ENCODE measurements at places on chromosomes 2 and 18.

DNA sequence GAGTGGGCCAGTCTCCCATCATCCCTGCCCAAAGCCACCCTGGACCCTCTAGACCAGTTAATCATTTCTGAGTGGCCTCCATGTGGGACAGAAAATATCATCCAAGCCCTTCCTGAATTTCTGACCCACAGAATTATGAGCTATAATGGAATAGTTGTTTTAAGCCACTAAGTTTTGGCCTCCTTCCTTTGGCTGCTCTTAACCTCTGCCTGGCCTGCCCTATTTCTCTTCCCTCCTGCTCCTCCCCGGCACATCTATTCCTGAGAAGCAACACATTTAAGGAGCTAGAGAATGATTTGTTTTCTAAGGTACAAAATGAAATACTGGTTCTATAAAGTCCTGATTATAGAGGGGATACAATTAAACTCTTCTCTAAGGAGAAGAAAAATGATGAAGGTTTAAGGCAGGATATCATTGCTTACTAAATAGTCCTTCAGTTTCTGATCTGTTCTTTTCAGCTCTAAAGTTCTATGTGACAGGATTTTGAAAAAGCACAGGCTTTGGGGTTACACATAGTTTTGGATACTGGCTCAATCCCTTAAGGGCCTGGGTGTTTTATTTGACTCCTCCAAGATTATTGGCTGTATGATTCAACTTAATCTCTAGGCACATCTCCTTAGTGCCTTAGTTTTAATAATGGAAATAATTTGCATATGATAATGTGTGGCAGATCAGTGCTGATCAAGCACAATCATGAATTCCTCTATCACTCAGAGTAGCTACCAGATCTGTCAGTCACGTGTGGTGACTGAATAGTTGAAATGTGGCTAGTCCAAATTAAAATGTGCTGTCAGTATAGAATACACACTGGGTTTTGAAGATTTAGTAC lies 240.3 kb downstream of the VAPA start:
- DNase-seq, result no peak

- peak; percentile 23 for DNase-seq
Measured at GRCh38 chr2:61434314-61434713, 36.6 kb downstream of the USP34 start.

GRCh38 chr2:63790906-63791305 lies 50.8 kb upstream of the UGP2 start:
- DNase-seq, result peak; percentile 97

DNA sequence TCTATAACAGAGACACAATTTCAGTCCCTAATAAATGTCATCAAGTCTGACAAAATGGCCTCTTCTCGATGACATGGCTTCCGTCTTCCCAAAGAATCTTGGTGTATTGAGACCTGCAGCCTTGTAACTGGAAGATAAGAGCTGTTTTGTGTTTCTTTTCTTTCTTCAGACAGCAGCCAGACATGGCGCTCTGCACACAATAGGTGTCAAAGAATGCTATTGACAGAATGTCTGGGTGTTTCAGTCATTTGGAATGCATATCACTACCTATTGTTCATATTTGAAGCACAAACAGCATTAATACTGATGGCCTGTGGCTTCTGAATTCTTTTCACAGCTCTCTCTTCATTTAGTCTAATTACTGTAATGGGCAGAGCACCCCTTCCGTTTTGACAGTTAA lies 344.8 kb downstream of the RPRM start:
- DNase-seq, result no peak

DNA sequence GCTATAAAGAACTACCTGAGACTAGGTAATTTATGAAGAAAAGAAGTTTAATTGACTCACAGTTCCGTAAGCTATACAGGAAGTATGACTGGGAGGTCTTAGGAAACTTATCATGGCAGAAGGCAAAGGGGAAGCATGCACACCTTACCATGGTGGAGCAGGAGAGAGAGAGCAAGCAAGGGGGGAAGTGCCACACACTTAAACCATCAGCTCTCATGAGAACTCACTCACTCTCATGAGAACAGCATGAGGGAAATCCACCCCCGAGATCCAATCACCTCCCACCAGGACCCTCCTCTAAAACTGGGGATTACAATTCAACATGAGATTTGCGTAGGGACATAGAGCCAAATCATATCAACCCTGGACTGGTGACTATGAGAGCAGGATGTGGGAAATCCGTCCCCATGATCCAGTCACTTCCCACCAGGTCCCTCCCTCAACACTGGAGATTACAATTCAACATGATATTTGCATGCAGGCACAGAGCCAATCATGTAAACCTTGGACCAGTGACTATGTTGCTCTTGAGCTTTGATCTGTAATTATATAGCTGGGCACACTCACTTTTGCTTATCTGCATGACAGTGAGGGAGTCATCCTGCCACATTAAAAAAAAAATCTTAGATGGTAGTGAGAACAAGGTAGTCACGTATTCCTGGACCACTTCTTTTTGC lies 12.9 kb downstream of the ADAM23 start:
- DNase-seq, result no peak

- DNase-seq, result no peak
Measured at GRCh38 chr18:59706499-59706898, 9.3 kb upstream of the CCBE1 start.

- DNase-seq, result no peak
Measured at GRCh38 chr18:66641056-66641455, 37.2 kb upstream of the CDH19 start.

DNA sequence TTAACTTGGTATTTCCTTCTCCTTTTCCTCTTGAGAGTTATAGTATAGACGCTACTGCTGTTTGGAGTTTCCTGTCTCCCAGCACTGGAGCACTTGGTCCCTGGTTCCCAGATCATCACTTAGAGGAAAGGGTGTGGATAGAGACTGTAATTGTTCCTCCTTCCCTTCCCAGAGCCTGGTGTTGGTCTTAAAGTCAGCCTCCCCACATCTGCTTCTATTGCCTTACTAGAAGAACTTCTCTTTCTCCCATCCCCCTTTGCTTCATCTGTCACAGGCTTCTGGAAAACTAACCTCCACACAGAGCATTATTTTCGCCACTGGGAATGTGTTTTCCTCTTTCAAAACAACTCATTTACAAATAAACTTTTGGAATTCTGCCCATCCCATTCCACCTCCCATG lies 131.0 kb downstream of the CCDC85A start:
- peak; percentile 1 for DNase-seq

DNA sequence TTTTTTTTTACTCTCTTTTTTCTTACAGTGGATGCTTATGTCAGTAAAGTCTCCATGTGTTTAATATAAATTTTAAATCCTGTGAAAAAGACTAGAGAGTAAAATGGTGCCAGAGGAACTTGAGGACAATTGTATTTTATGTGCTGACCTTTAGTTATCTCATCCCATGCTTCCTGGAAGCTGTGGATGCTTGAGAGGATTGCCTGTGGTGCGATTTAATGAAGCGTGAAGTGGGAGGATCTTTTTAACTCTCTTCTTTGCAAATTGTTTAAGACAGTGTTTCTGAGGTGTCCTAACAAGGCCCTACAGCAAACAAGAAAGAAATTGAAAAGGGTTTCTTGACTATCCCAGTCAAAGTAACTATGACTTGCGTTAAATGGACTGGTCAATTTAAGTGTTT lies 84.2 kb downstream of the DTNA start:
- DNase-seq, result no peak

DNA sequence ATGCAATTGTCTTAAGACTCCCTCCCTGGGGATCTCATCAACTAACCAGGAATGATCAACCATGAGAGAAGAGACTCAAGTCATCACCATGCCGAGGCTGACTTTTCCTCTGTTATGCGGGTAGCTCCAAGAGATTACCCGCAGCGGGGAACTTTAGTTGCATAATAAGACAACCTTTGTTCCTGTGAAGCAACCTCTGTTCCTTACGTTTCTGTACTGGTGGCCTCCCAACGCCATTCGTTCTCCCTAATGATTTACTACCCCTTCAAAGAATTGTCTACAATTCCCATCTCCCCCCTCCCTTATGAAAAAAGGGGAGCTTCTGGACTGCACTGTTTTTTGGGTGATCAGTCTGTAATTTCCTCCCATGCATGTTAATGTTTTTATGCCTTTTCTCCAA lies 66.1 kb upstream of the LRPPRC start:
- DNase-seq, result no peak

- no peak for DNase-seq
Measured at GRCh38 chr2:190158798-190159434, 96.4 kb upstream of the MSTN start.

GRCh38 chr2:67660871-67661270 lies 263.7 kb downstream of the ETAA1 start:
- DNase-seq, result peak; percentile 28

DNA sequence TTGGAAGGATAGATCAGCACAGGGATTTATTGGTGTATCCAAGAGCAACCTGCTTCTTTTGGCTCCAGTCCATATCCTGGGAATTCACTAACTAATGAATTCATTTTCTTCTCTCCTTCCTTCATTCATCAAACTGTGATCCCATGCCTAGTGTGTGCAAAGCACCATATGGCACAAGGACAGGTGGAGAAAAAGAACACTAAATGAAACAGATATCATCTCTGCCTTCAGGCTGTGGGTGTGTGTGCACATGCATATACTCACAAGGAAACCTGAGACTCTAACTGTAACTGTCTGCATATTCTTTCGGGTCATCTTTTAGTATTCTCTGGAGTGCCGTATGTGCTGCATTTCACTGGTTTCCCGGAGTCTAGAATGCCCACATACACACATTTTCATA lies 20.2 kb downstream of the TNP1 start:
- DNase-seq, result no peak

- no peak for DNase-seq
Measured at GRCh38 chr2:16382451-16382850, 283.2 kb downstream of the CYRIA start.

- peak; percentile 60 for DNase-seq
Measured at GRCh38 chr2:208062113-208062512, 36.8 kb upstream of the PLEKHM3 start.

DNA sequence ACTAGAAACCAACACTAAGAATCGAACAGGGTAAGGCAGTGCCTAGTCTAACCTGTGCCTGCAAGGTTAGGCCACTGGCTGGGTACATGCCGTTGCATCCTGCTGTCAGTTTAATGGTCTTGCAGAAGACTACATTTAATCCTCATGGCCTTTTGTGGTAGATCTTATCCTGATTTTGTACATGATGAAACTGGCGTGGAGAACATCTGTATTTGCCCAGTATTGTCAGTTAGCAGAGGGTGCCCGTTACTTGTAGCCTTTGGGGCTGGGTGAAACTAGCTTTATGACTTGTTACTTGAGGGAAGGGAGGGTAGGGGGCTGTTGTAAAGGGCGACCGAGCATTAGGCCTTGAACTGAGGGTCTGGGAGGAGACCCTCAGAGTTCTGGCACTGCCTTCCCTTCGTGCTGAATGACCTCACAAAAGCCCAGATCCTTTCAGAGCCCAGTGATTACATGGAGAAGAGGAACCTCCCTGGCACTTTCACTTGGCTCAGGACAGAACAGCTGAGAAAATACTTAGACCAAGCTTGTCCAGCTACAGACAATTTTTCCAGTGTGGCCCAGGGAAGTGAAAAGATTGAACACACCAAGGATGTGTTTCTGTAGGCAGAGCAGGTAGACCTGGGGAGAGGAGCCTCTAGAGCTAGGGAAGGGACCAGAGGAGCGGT lies 19.5 kb downstream of the SLC20A1 start:
- no peak for DNase-seq

DNA sequence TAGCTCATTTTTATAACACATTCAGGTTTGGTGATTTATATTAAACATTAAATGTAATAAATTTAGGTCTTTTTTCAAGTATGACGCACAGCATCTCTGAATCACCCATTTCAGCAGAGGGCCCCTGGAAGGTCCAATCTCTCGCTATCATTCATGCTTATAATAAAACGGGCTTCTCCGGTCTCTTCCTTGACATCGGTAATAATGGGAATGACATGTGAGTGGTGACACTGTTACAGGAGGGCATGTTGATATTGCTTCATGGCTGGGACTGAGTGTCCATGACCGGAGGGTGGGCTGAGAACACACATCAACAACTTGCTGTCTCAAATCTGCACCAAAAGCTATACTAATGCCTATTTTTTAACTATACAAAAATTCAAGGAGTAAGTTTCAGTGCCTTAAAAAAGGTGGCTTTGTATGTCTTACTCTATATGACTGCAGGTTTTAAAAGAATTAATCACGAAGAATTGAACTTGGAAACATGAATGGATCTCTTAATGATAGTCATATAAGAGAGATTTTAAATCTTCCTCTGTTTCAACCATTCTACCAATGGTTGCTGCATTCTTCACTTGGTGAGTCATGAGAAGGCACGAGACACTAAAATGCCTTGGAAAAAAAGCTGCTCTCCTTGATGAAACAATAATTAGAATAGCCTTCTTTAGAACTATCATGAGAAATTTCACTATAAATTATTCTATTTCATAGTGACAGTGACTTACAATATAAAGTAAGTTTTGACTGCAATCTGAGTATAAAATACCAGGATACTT lies 101.9 kb upstream of the NRP2 start:
- DNase-seq, result peak; percentile 34

DNA sequence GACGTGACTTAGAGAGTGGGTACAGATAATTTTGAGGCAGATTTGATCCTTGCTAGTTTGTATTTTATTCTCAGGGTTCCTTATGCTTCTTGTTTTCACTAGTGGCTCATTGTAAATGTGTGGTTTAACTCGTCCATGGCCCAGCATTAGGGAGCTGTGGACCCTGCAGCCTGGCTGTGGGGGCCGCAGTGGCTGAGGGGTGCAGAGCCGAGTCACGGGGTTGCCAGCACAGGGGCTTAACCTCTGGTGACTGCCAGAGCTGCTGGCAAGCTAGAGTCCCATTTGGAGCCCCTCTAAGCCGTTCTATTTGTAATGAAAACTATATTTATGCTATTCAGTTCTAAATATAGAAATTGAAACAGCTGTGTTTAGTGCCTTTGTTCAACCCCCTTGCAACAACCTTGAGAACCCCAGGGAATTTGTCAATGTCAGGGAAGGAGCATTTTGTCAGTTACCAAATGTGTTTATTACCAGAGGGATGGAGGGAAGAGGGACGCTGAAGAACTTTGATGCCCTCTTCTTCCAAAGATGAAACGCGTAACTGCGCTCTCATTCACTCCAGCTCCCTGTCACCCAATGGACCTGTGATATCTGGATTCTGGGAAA lies 269.9 kb downstream of the MYT1L start:
- no peak for DNase-seq

DNA sequence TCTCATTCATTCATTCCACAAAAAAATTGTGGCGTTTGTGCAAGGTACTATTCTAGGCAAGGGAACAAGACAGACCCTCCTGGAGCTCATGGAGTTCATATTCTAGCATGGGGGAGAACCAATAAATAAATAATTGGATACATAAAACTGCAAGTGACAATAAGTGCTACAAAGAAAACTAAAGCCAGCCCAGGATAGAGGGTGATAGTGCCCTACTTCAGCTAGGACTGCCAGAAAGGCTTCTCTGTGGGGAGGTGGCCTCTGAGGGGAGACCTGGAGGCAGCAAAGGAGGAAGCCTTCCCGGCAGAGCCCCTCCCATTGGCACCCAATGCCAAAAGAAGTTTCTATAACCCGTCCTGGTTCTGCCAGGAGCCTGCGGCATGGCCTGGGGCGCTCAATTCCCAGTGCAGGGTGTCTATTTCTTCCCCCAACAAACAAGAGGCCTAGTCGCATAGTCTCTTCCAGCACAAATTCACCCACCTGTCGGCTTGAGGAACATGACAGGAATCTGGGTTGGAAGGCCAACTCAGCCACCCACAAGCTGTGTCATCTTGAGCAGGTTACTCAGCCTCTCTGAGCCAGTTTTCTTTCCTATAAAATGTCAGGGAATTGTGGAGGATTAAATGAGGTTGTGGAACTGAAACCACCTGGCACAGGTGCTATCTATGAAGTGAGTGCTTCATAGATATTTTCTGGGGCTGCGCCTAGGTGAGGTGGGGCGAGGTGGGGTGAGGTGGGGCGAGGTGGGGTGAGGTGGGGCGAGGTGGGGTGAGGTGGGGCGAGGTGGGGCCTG lies 94.3 kb downstream of the ZFP36L2 start:
- no peak for DNase-seq
